T-helper 17 cell (primary cell): ENCODE measurements at places on chromosomes 7 and 10. TPM values are rescaled to one million over a fixed set of nuclear protein-coding genes. Genes with fewer than 3 reads are reported as not detected.

GRCh38 chr7:24229481-24230226, 54.3 kb upstream of the NPY start:
- H3K4me3 ChIP-seq, result no peak overlapping the region
- no peak for DNase-seq
- H3K36me3 ChIP-seq, result peaks cover 2% of the 10 kb centered on the region
- H3K4me1 ChIP-seq, result peaks cover 23% of the 10 kb centered on the region

GRCh38 chr7:22109761-22110160, 164.1 kb upstream of the CDCA7L start:
- no peaks in the 10 kb centered on the region for H3K36me3 ChIP-seq
- H3K27ac ChIP-seq, result no peak overlapping the region
- peaks cover 7% of the 10 kb centered on the region for H3K4me1 ChIP-seq
- H3K27me3 ChIP-seq, result peaks cover 33% of the 10 kb centered on the region
- DNase-seq, result no peak
- no peak overlapping the region for H3K4me3 ChIP-seq

Gene NAT16
- not detected for total RNA-seq

Gene BRI3
- 67.1 TPM for total RNA-seq

Gene ABCB1
- total RNA-seq, result 26.1 TPM

Gene ATRNL1
- total RNA-seq, result not detected

Gene MUC3A
- not detected for total RNA-seq

Gene SLC26A3
- total RNA-seq, result not detected

Gene VPS37D
- total RNA-seq, result 0.76 TPM

Gene CPED1
- 0.99 TPM for total RNA-seq

- no peak for DNase-seq
- peaks cover 31% of the 10 kb centered on the region for H3K27me3 ChIP-seq
- H3K36me3 ChIP-seq, result no peaks in the 10 kb centered on the region
- no peak overlapping the region for H3K4me3 ChIP-seq
- no peak overlapping the region for H3K27ac ChIP-seq
These were observed 39.7 kb upstream of the TNKS2 start for GRCh38 chr10:91758303-91759146.

Gene SYNPO2L
- 0.08 TPM for total RNA-seq

DNA sequence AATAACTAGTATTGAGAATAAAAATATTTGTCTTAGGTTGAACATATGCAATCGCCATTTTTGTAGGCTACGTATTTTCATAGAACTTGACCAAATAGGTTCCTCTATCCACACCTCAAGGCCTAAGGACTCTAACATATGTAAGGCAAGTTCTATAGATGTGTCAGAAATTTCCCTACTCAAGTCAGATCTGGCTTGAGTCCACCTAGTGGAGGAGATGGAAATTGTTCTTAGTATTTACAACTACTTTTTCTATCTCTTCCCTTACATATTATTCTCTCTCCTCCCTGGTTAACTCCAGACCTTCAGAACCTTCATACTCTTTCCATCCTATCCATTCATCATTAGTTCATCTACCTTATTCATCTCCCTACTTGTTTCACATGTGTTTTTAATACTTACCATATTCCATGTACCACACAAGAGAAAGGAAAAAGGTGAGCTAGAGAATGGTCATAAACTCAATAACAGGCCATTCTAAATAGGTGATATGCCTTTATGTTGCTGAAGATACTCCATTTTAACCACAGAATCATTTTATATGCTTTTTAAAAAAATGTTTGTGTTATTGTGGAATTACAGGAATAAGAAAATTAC, 174.5 kb upstream of the HDAC9 start:
- H3K4me1 ChIP-seq, result peaks cover 5% of the 10 kb centered on the region
- no peak for DNase-seq
- no peaks in the 10 kb centered on the region for H3K36me3 ChIP-seq
- H3K4me3 ChIP-seq, result no peak overlapping the region

Gene PTPRE
- total RNA-seq, result 45.3 TPM
